ENCODE measurements at places on chromosomes 2 and 18.

DNA sequence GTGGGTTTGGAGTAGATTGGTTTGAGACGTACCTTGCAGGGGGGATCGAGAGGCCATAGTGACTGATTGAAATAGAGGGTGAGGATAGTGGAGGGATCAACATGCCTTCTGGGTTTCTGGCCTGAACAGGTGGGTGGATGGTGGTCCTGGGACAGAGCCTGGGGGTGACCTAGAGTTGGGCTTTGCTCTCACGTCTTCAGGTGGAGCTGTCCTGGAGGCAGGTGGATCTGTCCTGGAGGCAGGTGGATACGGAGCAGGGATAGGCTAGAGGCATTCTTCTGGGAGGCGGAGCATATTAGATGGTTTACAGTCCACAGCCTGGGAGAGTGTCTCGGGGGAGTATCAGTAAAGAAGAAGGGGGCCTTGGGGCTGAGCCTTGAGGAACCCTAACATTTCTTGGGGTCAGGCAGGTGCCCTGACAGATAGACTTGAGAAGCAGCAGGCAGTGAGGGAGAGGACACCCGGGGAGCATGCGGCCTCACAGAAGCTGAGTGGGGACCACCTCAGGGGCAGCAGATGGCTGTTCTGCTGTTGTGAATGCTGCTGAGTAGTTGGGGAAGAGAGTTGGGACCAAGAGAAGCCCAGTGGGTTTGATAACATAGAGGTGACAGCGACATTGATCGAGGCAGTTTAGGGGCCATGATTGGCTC, 1.6 kb downstream of the CAPN10 start:
- DNase-seq = no peak

DNA sequence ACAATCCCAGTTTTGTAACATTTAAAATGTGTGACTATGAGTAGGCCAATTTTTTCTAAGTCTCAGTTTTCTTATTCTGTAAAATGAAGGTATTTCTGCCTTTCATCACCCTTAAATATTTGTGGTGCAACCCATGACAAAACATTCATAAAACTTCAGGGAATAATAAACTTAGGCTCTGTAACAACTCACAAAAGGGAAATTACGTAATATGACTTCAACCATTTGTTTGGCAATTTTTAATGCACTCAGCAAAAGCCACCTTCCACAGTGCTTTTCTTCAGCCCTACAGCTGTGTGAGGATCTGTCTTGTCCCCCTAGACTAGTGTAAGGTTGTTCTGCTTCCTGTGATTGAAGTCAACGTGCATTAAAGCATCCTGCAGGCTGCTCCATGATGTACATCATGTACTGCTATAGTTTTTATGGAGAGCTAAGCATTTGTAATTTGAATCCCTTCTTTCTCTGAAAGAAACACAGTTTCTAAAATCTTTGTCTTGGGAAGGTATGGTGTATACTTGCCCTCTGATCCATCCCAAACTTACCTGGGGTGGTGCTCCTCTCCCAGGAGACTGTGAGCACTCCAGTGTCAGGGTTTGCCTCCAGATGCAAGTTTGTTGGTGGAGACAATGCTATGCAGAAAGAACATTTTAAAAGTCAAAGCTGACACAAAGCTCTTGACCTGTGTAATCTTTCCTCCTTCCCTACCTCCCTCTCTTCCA, 39.1 kb downstream of the FN1 start:
- DNase-seq = no peak

- no peak for DNase-seq
Observed at GRCh38 chr2:112924360-112924759, 13.4 kb downstream of the IL37 start.

GRCh38 chr2:216658757-216659156, 25.5 kb downstream of the IGFBP2 start:
- DNase-seq = no peak

DNA sequence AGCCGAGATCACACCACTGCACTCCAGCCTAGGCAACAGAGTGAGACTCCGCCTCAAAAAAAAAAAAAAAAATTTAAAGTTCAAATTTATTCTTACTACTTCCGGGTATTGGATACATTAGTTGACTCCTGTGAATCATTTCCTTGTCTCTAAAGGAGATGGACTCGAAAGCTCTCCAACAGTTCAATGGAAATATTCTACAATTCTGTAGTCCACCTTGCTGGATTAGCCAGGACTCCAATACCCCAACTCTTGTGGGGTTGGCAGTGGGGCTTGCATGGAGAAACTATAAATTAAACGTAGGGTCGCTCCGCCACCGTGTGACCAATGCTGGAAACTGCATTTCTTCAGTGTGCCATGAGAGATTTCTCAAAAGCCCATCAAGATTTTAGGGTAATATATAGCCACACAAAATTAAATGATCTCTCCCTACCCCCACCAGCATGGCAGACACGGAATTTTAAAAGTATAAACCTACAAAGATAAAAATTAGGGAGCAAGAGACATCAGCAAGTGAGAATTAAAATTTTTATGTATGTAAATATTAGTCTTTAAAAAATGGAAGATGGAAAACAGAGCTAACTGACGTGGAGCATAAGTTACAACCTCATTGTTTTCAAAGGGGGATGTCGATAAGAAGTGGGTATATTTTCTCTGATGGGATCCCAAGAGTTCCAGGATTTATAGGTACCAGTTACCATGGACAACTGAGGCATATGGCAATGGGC, 27.8 kb upstream of the GAREM2 start:
- peak; percentile 64 for DNase-seq

DNA sequence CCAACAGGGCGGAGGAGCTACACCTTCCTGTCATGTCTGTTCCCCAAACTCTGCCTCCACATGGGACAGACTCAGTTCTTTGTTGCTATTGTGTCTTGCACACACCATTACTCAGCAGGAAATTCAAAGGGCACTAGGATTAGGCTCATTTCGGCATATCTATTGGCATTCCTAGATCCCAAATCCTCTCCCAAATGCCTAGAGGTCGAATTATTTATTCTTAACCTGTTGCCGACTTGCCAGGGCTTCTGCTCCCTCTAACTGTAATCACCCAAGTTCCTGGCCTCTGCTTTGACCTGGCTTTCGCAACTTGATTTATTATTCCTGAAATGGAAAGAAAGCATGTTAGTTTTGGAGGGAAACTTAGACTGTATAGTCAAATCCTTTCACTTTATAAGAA, 67.8 kb upstream of the ST6GAL2 start:
- DNase-seq = no peak

GRCh38 chr2:46977280-46977665, 61.7 kb upstream of the MCFD2 start:
- DNase-seq = no peak

DNA sequence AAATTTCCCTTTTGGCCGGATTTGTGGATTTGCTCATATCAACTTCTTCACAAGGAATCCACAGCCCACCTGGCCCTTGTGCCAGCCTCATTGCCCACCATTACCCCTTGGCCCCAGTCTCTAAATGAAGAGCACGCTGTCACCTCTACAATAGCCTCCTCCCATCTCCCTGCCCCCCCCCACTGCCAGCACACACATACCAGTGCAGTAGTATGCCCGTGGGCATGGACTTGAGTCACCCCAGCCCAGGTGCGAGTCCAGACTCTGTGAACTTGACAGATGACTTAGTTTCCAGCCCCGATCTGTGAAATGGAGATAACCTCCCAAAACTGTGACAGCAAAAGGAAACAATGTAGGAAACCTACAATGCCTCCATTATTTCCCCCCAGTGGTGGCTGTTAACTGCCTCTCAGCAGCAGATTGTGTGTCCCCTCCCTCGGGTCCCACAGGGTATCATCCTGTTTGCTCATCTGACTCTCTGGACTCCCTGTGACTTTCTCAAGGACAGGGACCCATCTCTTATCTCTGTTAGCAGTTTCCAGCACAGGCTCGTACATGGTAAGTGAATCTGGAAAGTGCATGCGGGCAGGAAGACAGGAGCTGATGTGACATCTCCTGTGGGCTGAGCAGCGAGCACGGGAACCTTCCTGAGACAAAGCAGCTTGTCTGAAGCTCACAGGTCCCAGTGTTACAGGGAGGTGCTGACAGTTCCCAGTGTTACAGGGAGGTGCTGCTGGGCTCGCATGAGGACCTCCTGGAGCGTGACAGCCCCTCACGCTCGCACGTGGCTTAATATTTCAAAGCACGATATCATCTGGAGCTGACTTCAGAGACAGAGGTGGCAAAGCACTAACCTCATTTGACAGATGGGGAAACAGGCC, 4.2 kb upstream of the TMEM185B start:
- DNase-seq = peak; percentile 33

- DNase-seq = no peak
Observed at GRCh38 chr2:55150834-55151233, 81.3 kb downstream of the CLHC1 start.

DNA sequence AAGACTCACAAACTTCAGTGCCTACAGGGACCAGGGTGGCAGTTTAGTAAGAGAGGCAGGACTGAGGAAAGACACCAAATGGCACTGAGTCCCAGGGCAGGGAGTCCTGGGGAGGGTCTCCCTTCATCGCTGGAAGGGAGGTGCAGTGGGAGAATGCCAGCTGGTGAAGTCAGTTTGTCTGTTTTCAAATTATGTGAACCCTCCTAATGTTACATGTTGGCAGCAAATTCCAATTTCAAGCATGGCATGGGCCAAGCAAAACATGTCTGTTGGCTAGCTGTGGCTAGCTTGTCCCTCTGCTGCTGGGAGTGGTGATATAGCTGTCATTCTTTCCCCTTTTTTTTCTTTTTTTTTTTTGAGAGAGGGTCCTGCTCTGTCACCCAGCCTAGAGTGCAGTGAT, 55.9 kb upstream of the HAAO start:
- DNase-seq = no peak

DNA sequence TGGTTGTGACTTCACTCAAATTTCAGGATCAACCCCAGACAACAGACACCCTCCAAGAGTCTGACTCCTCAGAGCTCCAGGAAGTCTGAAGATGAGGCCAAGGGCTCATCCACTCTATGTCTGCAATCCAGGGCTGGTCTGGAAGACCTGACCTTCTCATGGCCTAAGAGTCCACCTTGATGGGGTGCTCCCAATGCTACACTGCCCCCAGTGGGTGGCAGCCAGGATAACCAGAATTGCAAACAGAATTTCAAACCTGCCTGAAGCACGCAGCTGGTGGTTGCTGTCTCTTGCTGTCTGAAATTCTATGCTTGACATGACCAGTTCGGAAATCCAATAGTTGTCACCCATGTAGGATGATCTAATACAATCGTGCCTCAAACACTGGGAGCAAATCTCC, 96.0 kb downstream of the UXS1 start:
- peak; percentile 31 for DNase-seq

DNA sequence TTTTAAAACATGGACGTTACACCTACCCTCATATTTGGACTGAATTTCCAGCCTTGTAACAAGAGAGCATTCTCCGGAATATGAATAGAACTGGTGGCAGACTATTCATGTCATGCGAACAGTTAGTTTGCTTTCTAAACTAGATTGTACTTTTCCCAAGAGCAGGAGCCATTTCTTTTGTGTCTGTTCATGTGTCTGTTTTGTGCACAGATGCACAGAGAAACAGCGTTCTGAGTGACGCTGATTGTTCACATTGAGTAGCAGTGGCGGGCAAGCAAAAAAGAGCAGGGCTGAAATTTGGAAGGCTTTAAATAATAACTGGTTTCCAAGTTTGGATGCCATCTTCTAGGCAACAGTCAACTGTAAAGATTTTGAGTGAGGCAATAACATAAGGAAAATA, 200.3 kb downstream of the NRXN1 start:
- no peak for DNase-seq

GRCh38 chr2:53429901-53430300, 337.7 kb upstream of the CHAC2 start:
- DNase-seq = no peak

- DNase-seq = no peak
Observed at GRCh38 chr2:54212456-54212855, 43.6 kb downstream of the TSPYL6 start.

DNA sequence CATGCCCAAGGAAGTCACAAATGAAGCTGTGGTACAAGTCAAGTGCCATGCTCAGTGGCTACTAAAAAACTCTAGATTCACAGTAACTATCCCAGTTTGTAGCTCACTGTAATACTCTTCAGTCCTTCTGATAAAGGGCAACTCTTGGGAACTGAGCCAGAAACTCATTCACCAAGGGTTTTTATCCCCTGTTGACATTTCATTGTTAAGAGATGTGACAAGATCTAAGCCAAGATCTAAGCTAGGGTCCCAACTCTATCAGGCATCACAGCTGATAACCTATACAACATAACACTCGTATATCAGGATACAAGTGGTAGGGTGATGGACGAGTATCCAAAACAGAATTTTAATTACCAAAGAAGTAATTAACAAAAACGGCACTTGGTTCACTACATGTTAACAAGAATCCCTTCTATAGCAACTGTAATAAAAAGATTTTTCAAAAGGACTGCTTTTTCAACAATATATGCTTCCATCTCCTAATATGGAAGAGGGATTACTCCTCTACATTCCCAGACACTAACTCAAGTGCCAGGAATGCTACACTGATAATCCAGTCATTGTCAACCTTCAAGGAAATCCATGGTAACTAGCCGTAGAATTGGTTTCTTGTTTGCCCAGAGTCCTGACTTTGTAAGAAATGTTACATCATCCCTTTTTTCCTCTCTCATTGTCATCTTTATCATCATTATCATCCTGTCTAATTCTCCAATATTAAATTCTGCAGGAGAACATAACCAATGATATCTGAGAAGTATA, 111.7 kb downstream of the CDH2 start:
- DNase-seq = no peak

GRCh38 chr2:113760400-113760799, 4.0 kb upstream of the SLC35F5 start:
- no peak for DNase-seq

DNA sequence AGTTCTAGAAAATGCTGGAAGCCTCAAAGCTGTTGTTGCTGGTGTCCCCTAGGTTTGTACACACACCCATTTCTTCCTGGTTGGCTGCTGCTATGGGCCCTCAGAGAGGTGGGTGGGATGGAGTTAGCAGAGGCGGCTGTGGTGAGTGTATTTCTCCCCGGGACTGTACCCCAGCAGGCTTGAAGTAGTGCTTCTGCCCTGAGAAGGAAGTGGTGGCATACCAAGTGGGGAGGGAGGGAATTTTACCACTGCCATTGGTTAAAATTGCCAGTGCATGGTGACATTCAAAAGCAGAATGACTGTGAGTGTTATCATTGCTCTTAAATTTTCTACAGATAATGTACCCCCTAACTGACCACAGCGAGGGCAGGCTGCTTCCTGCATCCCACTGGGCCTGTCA, 125.6 kb upstream of the CAPN13 start:
- no peak for DNase-seq

GRCh38 chr2:80008596-80008995, 296.0 kb downstream of the LRRTM1 start:
- no peak for DNase-seq

- no peak for DNase-seq
Observed at GRCh38 chr2:208031608-208032019, 6.3 kb upstream of the PLEKHM3 start.
